Vagina (tissue), 2 donors: ENCODE measurements at places on chromosomes 12 and 14. TPM values are rescaled to one million over a fixed set of nuclear protein-coding genes. Genes with fewer than 3 reads are reported as not detected.

Gene TTC7B
- 56.0 TPM for total RNA-seq

Gene RBP5
- 3.7 TPM for total RNA-seq

Gene DTX3
- total RNA-seq = 22.1 TPM

Gene ITGB7
- total RNA-seq = 3.7 TPM

Gene OVCH1
- total RNA-seq = 0.25 TPM

Gene IGFBP6
- 684 TPM for total RNA-seq

Gene GZMH
- total RNA-seq = not detected

Gene ACOT4
- 0.49 TPM for total RNA-seq

Gene PRPF40B
- 22.1 TPM for total RNA-seq

Gene ARF3
- 56.2 TPM for total RNA-seq

Gene GPR132
- 9.1 TPM for total RNA-seq

GRCh38 chr14:54698966-54699530 lies 132.1 kb downstream of the SAMD4A start:
- H3K36me3 ChIP-seq = no peaks in the 10 kb centered on the region
- DNase-seq = no peak
- H3K27ac ChIP-seq = no peak overlapping the region
- H3K27me3 ChIP-seq = no peaks in the 10 kb centered on the region

DNA sequence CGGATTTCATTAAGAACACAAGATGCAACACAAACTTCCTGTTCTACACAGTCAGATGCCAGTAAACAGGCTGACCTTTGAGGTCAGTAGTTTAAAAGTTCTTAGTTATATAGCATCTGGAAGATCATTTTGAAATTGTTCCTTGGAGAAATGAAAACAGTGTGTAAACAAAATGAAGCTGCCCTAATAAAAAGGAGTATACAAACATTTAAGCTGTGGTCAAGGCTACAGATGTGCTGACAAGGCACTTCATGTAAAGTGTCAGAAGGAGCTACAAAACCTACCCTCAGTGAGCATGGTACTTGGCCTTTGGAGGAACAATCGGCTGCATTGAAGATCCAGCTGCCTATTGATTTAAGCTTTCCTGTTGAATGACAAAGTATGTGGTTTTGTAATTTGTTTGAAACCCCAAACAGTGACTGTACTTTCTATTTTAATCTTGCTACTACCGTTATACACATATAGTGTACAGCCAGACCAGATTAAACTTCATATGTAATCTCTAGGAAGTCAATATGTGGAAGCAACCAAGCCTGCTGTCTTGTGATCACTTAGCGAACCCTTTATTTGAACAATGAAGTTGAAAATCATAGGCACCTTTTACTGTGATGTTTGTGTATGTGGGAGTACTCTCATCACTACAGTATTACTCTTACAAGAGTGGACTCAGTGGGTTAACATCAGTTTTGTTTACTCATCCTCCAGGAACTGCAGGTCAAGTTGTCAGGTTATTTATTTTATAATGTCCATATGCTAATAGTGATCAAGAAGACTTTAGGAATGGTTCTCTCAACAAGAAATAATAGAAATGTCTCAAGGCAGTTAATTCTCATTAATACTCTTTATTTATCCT lies 13.5 kb downstream of the PTGER2 start:
- no peak overlapping the region for H3K4me3 ChIP-seq
- no peaks in the 10 kb centered on the region for H3K36me3 ChIP-seq
- DNase-seq = no peak
- no peaks in the 10 kb centered on the region for H3K27me3 ChIP-seq
- no peaks in the 10 kb centered on the region for H3K4me1 ChIP-seq
- no peak overlapping the region for H3K27ac ChIP-seq

- H3K27me3 ChIP-seq = no peaks in the 10 kb centered on the region
- H3K36me3 ChIP-seq = no peaks in the 10 kb centered on the region
- H3K4me1 ChIP-seq = peaks cover 27% of the 10 kb centered on the region
- DNase-seq = no peak
- peak overlapping the region; percentile 98 for H3K4me3 ChIP-seq
Measured at GRCh38 chr12:58919231-58920101, 838 bp downstream of the LRIG3 start.

DNA sequence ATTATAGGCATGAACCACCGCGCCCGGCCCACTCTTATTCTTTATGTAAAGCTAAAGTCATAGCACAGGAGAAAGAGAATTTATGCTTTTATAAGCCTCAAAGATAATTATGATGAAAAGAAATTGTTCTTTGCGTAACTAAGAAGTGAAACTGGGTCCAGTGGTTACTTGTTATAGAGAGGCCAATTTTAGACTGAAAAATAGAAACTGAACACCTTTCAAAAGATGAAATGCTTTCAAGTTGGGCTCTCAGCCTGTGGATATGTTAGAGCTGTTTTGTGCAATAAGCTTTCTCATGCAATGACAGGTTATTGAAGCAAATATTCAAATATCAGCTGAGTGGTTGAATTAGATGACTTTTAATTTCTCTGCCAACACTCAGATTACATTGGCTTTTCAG lies 7.9 kb downstream of the TMEM253 start:
- no peak overlapping the region for H3K27ac ChIP-seq
- H3K27me3 ChIP-seq = no peaks in the 10 kb centered on the region
- no peak for DNase-seq
- no peak overlapping the region for H3K4me3 ChIP-seq
- H3K4me1 ChIP-seq = peaks cover 29% of the 10 kb centered on the region
- no peaks in the 10 kb centered on the region for H3K36me3 ChIP-seq

- H3K27ac ChIP-seq = no peak overlapping the region
- DNase-seq = no peak
- H3K4me1 ChIP-seq = peaks cover 5% of the 10 kb centered on the region
- H3K36me3 ChIP-seq = no peaks in the 10 kb centered on the region
- no peaks in the 10 kb centered on the region for H3K27me3 ChIP-seq
Measured at GRCh38 chr12:5166976-5167375, 123.3 kb downstream of the KCNA5 start.

DNA sequence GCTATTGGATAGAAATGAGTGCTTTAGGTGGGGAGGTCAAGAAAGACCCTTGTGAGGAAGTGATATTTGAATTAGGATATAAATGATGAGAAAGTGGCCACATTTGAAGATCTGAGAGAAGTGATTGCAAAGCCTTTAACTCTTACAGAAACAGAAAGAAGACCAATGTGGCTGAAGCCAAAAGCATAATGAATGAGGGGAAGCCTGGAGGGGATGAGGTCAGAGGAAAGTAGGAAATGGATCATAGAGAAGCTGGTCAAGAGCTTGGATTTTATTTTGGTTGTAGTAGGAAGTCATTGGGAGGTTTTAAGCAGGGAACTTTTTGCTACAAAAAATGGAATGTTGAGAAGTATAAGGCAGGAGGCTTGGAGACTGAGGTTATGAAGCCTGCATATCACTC lies 3.5 kb upstream of the GYS2 start:
- H3K27ac ChIP-seq = no peak overlapping the region
- no peaks in the 10 kb centered on the region for H3K27me3 ChIP-seq
- no peak overlapping the region for H3K4me3 ChIP-seq
- DNase-seq = no peak

DNA sequence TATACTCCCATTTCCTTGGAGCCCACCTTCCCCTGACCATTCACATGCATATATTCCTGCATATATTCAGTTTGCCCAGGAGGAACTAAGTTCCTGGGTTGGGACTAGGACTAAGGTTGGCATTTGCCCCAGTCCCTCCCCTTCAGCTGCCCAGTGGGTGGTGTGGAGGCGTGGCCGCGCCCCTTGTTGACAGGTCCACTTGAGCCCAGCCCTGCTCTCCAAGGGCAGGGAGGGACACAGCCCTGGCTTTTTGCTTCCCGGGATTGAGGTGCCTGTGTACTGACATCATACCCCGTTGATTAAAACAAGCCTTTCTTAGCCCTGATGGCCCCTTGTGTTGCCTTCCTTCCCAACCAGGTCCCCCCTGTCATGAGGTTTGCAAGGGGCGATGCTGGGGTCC lies 7.3 kb downstream of the ERBB3 start:
- no peak overlapping the region for H3K4me3 ChIP-seq
- H3K36me3 ChIP-seq = no peaks in the 10 kb centered on the region

DNA sequence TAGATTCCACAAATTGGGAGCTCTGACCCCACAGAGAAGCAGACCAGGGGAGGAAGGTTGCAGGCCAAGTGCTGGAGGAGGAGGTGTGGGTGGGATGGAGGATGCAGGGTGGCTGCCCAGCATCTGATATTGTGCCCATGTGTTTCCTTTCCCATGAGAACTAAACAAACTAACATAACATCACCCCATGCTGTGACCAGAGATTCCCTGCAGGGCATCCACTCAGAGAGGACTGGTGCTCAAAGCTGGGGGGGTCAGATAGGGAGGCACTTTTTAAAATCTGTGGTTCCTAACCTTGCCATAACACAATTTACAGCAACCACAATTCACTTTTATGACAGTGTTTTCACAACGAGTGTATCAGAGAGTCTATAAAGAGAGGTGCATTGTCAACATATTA lies 1277.6 kb downstream of the AACS start:
- H3K4me1 ChIP-seq = no peaks in the 10 kb centered on the region
- no peak overlapping the region for H3K27ac ChIP-seq
- no peaks in the 10 kb centered on the region for H3K27me3 ChIP-seq

GRCh38 chr12:66159123-66159522 lies 10.7 kb downstream of the TMBIM4 start:
- no peak for DNase-seq
- H3K27ac ChIP-seq = no peak overlapping the region
- peaks cover 35% of the 10 kb centered on the region for H3K4me1 ChIP-seq
- no peaks in the 10 kb centered on the region for H3K36me3 ChIP-seq
- no peaks in the 10 kb centered on the region for H3K27me3 ChIP-seq
- H3K4me3 ChIP-seq = no peak overlapping the region

GRCh38 chr12:19937161-19937560 lies 431.2 kb upstream of the PDE3A start:
- no peaks in the 10 kb centered on the region for H3K27me3 ChIP-seq
- no peak overlapping the region for H3K27ac ChIP-seq
- H3K4me1 ChIP-seq = no peaks in the 10 kb centered on the region
- no peak overlapping the region for H3K4me3 ChIP-seq
- no peak for DNase-seq
- H3K36me3 ChIP-seq = no peaks in the 10 kb centered on the region

GRCh38 chr14:61973981-61974380 lies 211.8 kb downstream of the SNAPC1 start:
- DNase-seq = no peak
- H3K27me3 ChIP-seq = no peaks in the 10 kb centered on the region
- no peak overlapping the region for H3K27ac ChIP-seq

GRCh38 chr12:132071040-132071810 lies 72.9 kb downstream of the DDX51 start:
- H3K4me3 ChIP-seq = no peak overlapping the region
- H3K36me3 ChIP-seq = no peaks in the 10 kb centered on the region
- H3K4me1 ChIP-seq = no peaks in the 10 kb centered on the region
- no peak overlapping the region for H3K27ac ChIP-seq

GRCh38 chr12:19410211-19410610 lies 29.1 kb upstream of the AEBP2 start:
- H3K27ac ChIP-seq = peak overlapping the region; percentile 19
- H3K4me1 ChIP-seq = peaks cover 16% of the 10 kb centered on the region
- no peaks in the 10 kb centered on the region for H3K36me3 ChIP-seq
- no peaks in the 10 kb centered on the region for H3K27me3 ChIP-seq
- no peak overlapping the region for H3K4me3 ChIP-seq
- DNase-seq = no peak

GRCh38 chr12:40312982-40313576 lies 88.3 kb downstream of the LRRK2 start:
- no peak overlapping the region for H3K27ac ChIP-seq
- no peaks in the 10 kb centered on the region for H3K27me3 ChIP-seq
- no peak overlapping the region for H3K4me3 ChIP-seq

GRCh38 chr14:64992328-64992885 lies 5.7 kb downstream of the FNTB start:
- no peaks in the 10 kb centered on the region for H3K36me3 ChIP-seq
- H3K4me1 ChIP-seq = peaks cover 21% of the 10 kb centered on the region
- H3K27ac ChIP-seq = no peak overlapping the region

GRCh38 chr12:124754949-124755800 lies 108.5 kb downstream of the SCARB1 start:
- H3K27ac ChIP-seq = peak overlapping the region; percentile 88
- peak; percentile 98 for DNase-seq
- no peaks in the 10 kb centered on the region for H3K36me3 ChIP-seq
- no peak overlapping the region for H3K4me3 ChIP-seq
- no peaks in the 10 kb centered on the region for H3K27me3 ChIP-seq

DNA sequence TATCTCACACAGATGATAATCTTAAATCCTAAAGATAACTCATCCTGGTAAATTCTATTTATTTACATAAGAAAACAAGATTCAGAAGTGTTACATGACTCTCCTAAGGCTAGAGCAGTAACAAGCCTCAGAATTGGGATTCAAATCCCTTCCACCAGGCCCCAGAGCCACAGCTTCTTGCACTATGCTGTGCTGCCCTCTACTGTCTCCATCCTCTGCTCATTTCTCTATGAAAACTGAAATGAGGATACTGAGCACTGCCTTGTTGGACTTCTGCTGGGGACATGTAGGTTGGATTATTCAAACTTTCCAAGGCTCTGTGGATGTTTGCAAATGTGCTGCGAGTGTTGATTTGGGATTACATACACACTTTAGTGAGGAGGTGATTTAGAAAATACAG lies 23.5 kb upstream of the C12orf50 start:
- no peak overlapping the region for H3K27ac ChIP-seq
- no peaks in the 10 kb centered on the region for H3K27me3 ChIP-seq
- no peaks in the 10 kb centered on the region for H3K4me1 ChIP-seq
- H3K4me3 ChIP-seq = no peak overlapping the region
- no peaks in the 10 kb centered on the region for H3K36me3 ChIP-seq
- DNase-seq = no peak

- no peaks in the 10 kb centered on the region for H3K27me3 ChIP-seq
- peaks cover 10% of the 10 kb centered on the region for H3K4me1 ChIP-seq
- DNase-seq = no peak
- H3K27ac ChIP-seq = no peak overlapping the region
Measured at GRCh38 chr12:11891346-11891745, 179.4 kb upstream of the BCL2L14 start.

DNA sequence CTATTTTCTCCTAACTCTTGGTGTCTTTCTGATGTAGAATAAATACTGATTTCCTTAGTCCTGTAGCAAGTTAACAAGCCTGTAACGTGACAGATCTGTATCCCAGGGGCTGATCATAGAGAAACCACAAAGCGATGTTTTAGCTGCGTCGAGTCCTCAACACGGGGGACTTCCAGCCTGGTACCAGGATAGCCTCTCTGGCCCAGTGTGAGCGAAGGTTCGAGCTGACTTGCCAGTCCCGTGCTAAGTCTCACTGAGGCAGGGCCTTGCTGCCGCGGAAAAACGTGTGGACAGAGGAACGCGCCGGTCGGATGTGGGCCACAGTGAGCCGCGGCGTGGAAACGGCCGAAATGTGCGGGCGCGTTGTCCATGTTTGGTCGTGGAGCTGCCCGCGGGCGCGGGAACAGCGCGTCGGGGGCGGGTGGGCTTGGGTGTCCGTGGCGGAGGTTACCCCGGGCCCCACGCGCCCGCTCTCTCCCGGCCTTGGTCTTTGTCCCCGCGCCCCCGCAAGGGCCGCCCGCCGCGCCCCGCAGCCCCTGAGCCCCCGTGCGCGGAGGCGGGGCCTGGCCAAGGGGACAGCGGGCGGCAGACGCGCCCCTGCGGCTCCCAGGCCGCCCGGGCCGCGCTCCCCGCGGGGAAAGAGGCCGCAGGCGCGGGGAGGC lies 531 bp upstream of the EML1 start:
- H3K36me3 ChIP-seq = no peaks in the 10 kb centered on the region
- H3K27ac ChIP-seq = peak overlapping the region; percentile 90
- H3K4me1 ChIP-seq = peaks cover 28% of the 10 kb centered on the region
- DNase-seq = no peak
- no peaks in the 10 kb centered on the region for H3K27me3 ChIP-seq
- H3K4me3 ChIP-seq = peak overlapping the region; percentile 77
